ENCODE measurements at places on chromosomes 4 and X.

- DNase-seq: no peak
Observed at GRCh38 chr4:82042042-82042441, 331.7 kb downstream of the HNRNPD start.

DNA sequence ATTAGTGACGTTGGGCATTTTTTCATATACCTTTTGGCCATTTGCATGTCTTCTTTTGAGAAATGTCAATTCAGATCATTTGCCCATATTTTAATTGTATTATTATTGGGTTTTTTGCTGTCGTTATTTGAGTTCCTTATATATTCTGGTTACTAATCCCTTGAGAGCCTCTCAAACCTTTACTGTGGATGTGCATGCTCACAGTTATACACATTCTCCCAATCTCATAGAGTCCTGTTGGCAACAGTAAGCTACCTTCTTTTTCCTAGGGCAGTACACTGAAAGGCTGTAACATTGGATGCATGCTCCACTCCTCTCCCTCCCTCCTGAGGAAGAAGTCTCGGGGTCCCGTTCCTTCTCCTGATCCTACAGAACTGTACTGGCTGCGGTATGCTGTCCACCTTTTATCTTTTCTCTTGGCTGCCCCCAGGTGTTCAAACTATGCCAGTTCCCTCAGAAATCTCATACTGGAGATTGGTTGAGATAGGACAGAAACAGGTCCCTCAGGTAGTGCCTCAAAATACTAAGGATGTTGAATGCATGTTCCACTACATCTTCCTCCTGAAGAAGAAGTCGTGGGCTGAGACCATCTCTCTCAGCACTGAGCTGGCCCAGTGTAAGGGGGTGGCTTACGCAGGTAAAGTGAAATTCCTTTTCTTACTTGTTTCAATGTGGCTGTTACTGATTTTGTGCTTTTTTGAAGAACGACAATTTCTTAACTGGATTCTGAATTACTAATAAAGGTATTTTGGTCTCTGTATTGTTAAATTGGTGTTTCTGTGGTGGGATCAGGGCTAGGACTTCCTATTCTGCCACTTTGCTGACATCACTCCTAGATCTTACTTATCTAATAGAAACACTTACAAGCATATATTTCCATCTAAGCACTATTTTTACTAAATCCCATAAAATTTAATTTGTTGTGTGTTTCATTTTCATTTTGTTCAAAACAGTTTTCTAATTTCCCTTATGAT is 145.4 kb upstream of the HUWE1 start:
- DNase-seq: no peak

DNA sequence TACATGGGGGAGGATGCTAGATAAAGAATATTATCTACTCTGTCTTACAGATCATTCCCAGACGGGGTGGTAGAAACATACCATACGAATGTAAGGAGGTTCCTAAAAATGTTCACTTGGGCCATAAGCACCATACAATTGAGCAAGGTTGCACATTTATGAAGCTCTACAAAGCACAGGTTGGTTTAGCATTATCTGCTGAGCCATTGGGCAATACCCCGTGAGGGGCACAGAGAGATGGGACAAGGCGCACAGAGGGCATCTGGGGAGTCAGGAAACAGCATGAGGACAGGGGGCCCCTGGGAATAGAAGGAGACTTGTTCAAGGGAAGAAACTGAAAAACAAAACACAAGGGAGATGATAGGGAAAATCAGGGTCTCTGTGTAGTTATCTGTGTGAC is 305.3 kb downstream of the TRIML1 start:
- no peak for DNase-seq

GRCh38 chr4:1345903-1346780 is 866 bp upstream of the UVSSA start:
- no peak for DNase-seq

DNA sequence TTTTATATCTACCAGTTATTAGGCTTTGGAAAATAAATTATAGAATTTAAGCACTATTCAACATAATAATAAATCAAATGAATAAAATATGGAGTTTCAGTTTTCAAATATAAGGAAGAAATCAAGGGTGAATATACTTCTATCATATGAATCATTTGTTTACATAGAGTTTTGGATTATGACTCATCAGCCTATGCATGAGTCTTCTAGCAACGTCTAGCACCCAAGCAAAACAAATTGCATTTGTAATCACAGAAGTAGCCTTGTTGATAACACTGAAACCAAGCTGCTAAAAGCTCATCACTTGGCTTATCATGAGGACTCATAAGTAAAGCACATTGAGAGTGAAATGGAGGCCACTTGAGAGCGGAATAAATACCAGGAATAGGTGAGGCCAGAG is 434.6 kb downstream of the PCDH11X start:
- DNase-seq: no peak

- no peak for DNase-seq
Observed at GRCh38 chrX:133888984-133889383, 96.4 kb downstream of the GPC3 start.

GRCh38 chrX:39361736-39362135 is 560.5 kb downstream of the MID1IP1 start:
- DNase-seq: no peak

GRCh38 chr4:119692001-119692400 is 63.4 kb upstream of the PDE5A start:
- DNase-seq: no peak

GRCh38 chr4:40594261-40595178 is 35.1 kb downstream of the RBM47 start:
- no peak for DNase-seq

DNA sequence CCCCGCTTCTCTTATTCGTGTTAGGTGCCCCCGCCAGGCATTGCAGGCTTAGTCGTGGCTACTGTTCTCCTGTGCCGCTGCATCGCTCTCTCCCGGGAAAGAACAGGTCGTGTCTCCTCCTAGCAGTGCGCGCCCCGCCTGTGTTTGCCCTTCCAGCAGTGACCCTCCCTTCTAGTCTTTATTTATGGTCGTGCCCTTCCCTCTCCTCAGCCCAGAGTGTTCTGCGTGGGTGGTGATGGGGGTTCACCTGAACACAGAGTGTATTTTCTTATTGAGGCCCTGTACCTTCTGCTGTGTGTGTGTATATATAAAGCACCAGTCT is 15.2 kb downstream of the USP11 start:
- no peak for DNase-seq

DNA sequence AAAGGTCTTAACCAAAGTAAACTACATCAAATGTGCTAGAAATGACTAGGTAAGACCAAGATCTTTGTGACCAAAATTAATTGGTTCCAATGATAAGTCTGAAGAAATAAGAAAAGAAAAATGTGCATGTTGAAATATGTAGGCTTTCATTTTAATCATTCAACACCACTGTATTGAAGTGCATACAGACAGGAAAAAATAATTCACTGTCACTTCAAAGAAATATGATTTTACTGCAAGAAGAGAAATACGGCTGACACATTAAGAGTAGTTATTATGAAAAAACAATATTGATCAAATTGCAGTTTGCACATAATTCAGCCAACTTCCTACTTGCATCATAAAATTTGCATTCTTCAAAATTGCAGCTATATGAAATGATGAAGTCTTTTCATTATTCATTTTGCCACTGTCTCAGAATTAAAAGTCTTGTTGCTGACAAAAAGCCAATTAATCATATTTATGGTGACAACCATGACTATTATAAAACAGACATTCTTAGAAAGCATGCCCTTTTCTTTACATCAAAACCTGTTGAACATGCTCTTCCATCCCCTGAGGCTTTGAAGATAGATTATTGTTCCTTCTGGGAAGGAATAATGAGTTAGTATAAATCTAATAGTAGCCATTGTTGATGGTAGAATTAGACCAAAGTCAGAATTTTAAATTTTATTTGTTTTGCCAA is 405.9 kb upstream of the MAD2L1 start:
- DNase-seq: no peak

- no peak for DNase-seq
Observed at GRCh38 chr4:78325271-78326157, 226.1 kb upstream of the ANXA3 start.

GRCh38 chrX:72121383-72121782 is 10.3 kb downstream of the RTL5 start:
- DNase-seq: no peak

DNA sequence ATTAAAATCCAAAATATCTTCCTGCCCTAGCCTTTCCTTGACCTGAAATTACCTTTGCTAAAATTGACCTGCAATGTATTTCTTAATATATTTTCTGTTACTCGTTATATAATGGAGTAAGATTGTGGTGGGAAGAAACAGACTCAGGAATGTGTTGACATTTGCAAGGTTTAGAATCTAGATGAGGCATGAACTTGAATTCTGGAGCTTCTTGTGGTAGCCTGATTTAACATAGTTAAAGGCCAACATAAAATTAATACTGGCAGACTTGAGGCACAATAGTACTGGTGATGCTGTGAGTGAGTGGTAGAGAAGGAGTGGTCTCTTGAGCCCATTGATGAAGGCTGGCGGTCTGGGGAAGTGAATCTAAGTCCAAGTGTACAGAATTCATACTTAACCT is 197.9 kb upstream of the SPRY1 start:
- no peak for DNase-seq
